ENCODE measurements at places on chromosomes 13 and 19. TPM values are rescaled to one million over a fixed set of nuclear protein-coding genes. Genes with fewer than 3 reads are reported as not detected.

DNA sequence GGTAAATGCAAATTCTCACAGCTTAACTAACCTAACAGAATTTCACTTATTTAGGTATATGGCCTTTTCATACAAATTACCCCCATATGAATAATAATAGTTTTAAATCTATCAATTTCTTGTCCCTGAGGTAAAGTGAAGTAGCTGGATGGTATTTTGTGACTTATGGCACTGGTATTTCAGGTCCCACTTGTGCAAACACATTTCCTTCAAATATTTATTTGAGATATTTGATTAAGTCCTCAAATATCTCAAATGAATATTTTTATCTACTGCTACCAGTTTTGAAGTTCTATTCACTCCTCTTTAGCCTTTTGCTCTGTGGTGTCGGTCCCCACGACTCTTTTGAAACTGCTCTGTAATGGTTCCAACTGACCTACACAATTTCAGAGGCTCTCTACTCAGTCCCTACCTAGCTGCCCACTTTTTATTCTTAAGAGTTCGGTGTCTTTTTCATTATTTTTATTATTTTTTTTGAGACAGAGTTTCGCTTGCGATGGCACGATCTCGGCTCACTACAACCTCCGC is 59.6 kb upstream of the ZDHHC20 start:
- no peak overlapping the region for H3K4me3 ChIP-seq
- no peaks in the 10 kb centered on the region for H3K27me3 ChIP-seq
- no peak overlapping the region for H3K27ac ChIP-seq

- peaks cover 12% of the 10 kb centered on the region for H3K27me3 ChIP-seq
- DNase-seq = peak; percentile 94
- peak overlapping the region; percentile 76 for H3K4me3 ChIP-seq
These were observed 5.4 kb downstream of the KLK1 start for GRCh38 chr19:50817941-50818858.

GRCh38 chr13:77423296-77423695 is 96.4 kb upstream of the MYCBP2 start:
- H3K27ac ChIP-seq = no peak overlapping the region
- no peaks in the 10 kb centered on the region for H3K27me3 ChIP-seq
- DNase-seq = no peak
- H3K4me3 ChIP-seq = no peak overlapping the region

GRCh38 chr13:46596466-46596865 is 43.5 kb downstream of the LRCH1 start:
- no peak overlapping the region for H3K4me3 ChIP-seq
- H3K27ac ChIP-seq = no peak overlapping the region
- 0 out of 2 replicates have a peak, but pooled peaks cover 1% of the 10 kb centered on the region for H3K4me1 ChIP-seq
- no peak for DNase-seq

DNA sequence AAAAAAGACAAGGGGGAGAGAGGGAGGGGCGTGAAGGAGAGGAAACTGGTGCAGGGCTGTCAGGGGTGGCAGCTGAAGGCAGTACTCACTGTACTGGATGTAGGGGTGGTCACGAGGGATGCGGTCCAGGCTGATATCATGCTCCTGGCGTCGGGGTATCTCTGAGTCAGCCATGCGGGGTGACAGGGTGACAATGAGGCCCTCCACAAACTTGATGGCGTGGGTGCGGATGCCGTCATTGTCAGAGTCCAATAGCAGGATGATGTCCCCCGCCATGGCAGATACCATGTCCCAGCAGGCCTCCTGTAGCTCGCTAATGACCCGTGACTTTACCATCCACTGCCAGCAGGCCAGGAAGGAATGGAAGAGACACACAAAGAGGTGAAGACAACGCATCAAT is 15.3 kb downstream of the SYMPK start:
- no peaks in the 10 kb centered on the region for H3K27me3 ChIP-seq
- H3K36me3 ChIP-seq = peaks cover 77% of the 10 kb centered on the region
- no peaks in the 10 kb centered on the region for H3K4me1 ChIP-seq
- DNase-seq = no peak

Gene N4BP2L1
- 2.9 TPM for total RNA-seq

GRCh38 chr19:36089847-36090246 is 21.1 kb upstream of the OVOL3 start:
- no peak overlapping the region for H3K4me3 ChIP-seq
- no peaks in the 10 kb centered on the region for H3K27me3 ChIP-seq
- no peaks in the 10 kb centered on the region for H3K4me1 ChIP-seq
- peaks cover 66% of the 10 kb centered on the region for H3K36me3 ChIP-seq

Data from H9 (cell line).